ENCODE measurements at places on chromosomes 6 and 20.

- DNase-seq, result no peak
These were observed 77.9 kb downstream of the TMEM242 start for GRCh38 chr6:157245436-157245835.

DNA sequence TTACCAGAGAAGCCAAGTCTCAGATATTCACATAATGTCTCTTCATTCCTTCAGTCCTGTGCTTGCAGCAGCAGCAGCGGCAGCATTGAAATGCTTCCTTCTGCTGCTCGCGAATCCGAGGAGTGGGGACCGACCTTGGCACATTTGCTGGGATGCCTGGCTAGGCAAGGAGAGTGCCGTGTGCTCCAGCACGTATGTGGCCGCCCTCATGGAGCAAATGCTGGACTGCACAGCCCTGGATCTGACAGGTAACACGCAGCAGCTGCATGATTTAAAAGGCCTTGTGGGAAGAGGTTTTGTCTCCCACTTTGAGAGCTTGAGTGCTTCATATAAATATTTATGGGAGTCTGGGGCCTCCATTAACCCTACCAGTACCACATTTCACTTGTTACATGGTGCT lies 9.9 kb downstream of the MAFB start:
- no peak for DNase-seq

GRCh38 chr20:48889140-48889790 lies 32.2 kb upstream of the ARFGEF2 start:
- no peak for DNase-seq

DNA sequence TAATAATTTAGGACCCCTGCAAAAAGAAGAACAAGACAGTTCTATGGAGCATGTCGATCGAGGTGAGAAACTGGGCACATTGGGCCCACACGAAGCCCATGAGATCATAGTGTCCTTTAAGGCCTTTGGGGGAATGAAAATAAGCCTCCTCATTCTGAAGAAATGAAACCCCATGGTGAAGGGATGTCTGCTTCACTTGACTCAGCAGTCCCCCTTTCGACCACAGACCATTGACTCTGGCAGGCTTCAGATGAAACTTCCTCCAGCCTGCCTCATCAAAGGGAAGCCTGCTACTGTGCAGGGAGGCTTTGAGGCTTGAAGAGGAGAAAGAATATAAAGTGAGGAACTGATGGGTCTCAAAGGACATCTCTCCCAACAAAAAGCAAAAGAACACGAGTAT lies 144.2 kb upstream of the FBXL4 start:
- no peak for DNase-seq

DNA sequence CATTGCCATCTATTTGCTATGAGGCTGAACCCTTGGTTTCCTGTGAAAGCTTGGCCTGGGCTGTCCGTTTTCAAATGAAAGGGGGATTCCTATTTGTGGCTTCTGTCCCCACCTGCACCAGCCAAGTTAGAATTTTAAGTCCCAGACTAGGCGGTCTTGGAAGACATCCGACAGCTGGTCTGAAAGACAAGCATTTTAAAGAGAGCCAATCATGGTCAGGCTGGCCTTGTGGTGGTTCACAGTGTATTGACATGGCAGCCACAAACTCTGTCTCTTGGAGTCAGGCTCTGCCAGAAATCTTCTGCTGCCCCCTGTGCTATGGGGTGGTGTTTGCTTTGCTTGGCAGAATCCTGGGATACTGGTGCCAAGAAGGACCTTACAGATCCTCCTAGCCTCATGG lies 319.2 kb upstream of the MOCS1 start:
- no peak for DNase-seq

GRCh38 chr6:170532867-170533488 lies 20.1 kb downstream of the PSMB1 start:
- DNase-seq, result no peak

GRCh38 chr6:55017555-55018300 lies 156.6 kb upstream of the HCRTR2 start:
- no peak for DNase-seq

DNA sequence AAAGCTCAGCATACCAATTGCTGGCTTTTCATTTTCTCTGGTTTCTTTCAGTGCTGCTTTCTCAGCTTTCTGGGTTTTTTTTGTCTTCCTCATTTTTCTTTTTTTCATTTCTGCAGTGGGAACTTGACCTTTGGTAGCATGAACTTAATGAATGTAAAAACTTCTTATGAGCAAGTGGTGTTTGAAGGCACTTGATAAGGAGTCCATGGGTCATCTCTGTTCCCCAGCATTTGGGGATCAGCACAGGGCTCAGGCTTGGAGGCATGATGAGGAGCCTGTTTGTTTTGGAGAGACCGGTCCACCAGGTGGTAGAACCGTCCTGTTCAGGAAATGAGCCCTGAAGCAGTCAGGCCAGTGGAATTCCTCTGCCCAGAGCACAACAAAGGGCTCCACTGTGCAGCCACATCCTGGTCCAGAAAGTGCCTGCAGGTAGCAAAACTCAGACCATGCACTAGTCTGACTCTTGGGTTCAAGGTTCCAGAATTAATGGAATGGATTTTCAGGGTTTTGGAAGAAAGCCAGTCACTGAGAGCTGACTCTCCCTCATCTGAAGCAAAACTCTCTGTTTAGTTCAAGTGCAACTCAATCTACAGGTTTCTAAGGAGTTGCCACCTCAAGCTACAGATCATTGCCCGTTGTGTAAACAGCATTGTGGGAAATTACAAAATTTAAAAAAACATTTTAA lies 52.3 kb upstream of the ADGRF1 start:
- DNase-seq, result no peak

GRCh38 chr6:356828-357251 lies 34.7 kb upstream of the IRF4 start:
- no peak for DNase-seq

DNA sequence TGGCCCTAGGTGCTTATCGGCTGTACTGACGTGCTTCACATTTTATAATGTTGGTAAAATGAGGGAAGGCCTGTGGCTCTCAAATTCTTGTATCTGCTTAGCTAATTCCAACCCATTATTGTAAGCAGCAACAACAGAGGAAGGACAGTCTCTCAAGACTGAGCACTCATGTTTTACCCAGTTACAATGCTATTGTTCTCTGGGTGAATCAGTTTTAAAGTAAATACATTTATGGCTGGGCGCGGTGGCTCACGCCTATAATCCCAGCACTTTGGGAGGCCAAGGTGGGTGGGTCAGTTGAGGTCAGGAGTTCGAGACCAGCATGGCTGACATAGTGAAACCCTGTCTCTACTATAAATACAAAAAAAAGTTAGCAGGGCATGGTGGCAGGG lies 194.6 kb downstream of the PRKN start:
- DNase-seq, result no peak

DNA sequence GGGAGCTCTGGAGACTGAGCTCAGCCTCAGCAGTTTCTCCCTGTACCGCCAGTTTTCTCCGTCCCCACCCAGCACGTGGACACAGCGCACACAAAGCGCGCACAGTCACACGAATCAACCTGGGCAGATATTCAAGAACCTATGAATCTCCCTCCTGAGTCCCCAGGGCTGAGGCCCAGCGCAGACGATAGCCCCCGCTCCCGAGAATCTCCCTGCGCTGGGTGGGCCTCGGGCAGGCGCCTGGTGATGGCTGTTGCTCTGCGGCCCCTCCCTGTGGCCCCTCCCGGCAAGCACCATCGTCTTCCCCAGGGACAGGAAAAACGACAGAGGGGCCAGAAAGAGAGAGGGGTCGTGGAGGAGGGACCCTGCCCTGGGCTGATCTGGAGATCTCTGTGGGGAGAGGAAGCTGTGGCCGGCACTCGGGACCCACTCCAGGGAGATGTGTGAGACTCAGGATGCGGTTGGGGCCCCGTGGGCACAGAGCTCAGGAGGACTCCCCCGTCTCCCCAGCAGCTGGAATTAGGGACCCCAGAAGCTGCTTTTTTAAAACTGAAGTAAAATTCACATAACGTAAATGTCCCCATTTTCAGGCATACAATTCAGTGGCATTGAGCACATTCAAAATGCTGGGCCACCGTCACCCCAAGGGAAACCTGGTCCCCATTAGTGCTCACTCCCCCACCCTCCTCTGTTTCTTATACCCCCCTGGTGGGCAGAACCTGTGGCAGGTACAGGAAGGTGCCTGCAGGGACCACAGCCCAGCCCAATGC lies 330.8 kb downstream of the TAF4 start:
- DNase-seq, result no peak

DNA sequence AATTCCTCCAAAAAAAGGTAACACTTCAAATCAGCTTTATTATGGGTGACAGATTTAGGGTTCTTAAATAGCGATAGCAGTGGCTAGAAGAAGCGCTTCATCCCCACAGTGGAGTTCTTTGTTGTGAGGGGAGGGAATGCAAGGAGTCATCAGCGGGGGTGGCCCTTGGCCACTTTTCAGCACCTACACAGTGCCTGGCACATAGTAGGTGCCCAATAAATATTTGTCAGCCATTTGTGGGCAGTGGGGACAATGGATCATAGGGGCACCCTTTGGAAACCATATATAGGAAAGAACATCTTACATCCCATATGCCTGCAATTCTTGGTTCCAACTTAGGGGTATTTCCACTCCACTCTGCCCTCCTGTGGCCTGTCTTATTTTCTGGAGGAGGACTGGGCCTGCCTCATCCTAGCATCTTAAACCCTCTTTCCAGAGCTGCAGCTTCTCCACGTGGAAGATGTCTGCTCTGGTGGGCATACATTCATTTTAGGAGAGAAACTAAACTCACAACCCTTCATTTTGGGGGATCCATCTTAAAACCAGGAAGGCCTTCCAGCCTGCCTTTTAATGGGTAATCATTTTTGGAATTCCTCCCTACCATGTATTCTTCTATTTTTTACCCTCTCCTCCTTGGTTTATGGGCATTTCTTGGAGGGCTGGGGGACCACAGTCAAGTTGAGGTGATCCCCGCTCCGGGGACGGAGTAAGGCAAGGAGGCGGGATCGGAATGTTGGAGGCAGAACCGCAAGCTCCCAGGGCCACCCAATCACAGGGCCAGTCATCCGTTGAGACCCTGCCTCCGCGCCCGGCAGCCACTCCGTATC lies 2.6 kb upstream of the GPSM3 start:
- DNase-seq, result no peak

DNA sequence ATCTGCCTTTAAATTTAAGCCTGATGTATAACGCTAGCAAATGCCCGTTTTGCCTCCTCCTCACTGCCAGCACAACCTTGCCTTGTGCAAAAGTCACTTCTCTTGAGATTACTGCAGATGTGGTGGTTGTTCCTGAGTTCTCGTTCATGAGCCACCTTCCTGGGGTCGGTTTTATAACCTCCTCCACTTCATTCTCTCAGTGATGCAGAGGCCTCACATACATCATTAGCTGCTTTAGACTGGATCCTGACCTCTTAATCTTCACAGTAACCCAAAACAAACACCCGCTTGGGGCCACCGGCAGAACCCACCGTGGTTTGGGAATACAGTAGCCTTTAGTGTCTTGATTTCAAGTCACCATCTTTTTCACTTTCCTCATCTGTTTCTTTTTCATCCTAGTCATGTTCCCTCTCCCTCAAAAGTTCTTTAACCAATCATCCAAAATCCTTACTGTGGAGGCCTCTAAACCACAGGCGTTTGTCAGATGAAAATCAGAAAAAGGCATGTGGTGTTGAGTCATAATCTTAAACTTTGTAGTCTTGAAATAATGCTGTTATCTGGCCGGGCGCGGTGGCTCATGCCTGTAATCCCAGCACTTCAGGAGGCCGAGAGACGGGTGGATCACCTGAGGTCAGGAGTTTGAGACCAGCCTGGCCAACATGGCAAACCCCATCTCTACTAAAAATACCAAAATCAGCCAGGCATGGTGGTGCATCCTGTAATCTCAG lies 430.3 kb upstream of the SOX4 start:
- DNase-seq, result no peak

GRCh38 chr6:22647719-22648118 lies 78.4 kb downstream of the HDGFL1 start:
- no peak for DNase-seq

DNA sequence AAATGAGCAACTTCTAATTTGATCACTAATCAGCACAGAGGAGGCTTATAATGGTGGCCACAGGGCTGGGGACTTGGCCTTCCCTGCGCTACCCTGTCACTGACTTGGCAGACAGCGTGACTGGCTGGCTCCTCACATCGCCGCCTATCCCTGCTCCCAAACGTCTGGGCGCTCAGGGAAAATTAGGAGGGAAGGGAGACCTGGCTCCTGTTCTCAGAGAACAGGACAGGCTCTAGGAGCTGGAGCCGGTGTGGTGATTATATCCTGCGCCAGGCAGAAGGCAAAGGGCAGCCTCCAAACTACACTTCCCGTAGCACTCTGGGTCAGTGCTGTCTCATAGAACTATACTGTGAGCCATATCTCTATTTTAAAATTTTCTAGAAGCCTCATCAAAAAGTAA lies 53.4 kb downstream of the VEGFA start:
- no peak for DNase-seq

DNA sequence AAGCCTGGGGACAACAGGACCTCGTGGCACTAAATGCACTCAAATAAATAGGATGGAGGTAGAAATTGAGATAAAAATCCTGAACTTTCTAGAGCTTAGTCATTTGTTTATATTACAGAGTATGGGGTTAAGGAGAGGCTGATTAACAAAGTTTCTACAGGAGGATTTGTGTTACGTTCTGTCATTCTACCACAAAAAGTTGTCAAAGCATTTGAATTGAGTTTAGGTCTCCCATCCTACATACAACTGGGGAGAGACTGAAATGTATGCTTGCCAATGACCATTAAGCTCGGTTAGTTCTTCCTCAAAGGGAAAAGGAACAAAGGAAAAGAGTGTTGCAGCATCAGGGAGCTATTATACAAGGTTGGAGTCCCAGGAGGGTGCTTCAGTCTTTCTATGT lies 597.9 kb downstream of the COL12A1 start:
- DNase-seq, result no peak

GRCh38 chr20:51258582-51259165 lies 235.8 kb upstream of the KCNG1 start:
- no peak for DNase-seq

DNA sequence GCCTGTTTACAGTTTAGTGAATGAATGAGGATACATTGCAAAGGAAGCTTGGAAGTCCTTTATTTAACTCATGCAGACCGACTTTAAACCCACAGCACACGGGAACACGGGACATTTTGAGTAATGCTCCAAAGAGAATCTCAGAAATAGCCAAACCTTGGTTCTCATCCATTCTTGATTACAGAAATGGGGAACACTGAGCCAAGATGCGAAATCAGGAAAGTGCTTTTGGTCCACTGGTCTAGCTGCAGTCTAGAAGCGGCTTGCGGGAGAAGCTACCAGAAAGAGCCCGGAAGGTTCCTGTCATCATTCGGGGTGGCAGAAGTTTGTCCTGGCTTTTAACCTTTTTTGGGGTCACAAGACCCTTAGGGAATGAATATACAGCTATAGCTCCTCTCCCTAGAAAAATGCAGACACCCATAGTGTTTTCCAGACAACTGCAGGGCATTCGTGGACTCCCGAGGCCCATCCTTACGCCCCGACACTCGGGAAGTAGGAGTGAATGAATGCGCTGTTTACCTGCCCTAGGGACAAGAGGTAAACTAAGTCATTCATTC lies 475 bp upstream of the TMEM181 start:
- no peak for DNase-seq

- DNase-seq, result no peak
These were observed 11.7 kb downstream of the PTPRK start for GRCh38 chr6:128508588-128509296.

GRCh38 chr6:150310539-150310938 lies 58.3 kb upstream of the IYD start:
- DNase-seq, result no peak
